Ascending aorta (tissue), 2 donors: ENCODE measurements at places on chromosomes 4 and X. TPM values are rescaled to one million over a fixed set of nuclear protein-coding genes. Genes with fewer than 3 reads are reported as not detected.

Gene MAGEA8
- not detected for total RNA-seq

Gene LRBA
- 15.2 TPM for total RNA-seq

Gene CSAG3
- total RNA-seq, result not detected

Gene ANKRD50
- total RNA-seq, result 26.9 TPM

Gene TMEM35A
- not detected for total RNA-seq

Gene PDGFC
- total RNA-seq, result 21.0 TPM

Gene CETN2
- total RNA-seq, result 7.8 TPM

Gene PRDM8
- total RNA-seq, result not detected

Gene POLR2B
- total RNA-seq, result 23.4 TPM

Gene CDKL2
- total RNA-seq, result not detected

Gene FOXR2
- not detected for total RNA-seq

Gene FAM9B
- total RNA-seq, result not detected

Gene P2RY10
- total RNA-seq, result not detected

Gene TRIML1
- not detected for total RNA-seq

Gene TBC1D8B
- 7.1 TPM for total RNA-seq

Gene GUCY1A1
- 37.1 TPM for total RNA-seq

Gene NR3C2
- 42.3 TPM for total RNA-seq

Gene AFP
- not detected for total RNA-seq

Gene FAT1
- total RNA-seq, result 52.9 TPM

Gene PLK4
- total RNA-seq, result not detected

Gene SLC10A4
- total RNA-seq, result 0.21 TPM

Gene SMARCA1
- total RNA-seq, result 21.5 TPM

Gene GEMIN8
- 1.5 TPM for total RNA-seq

Gene VCX3A
- total RNA-seq, result not detected

Gene ATP8A1
- 11.4 TPM for total RNA-seq

Gene DNAAF6
- total RNA-seq, result not detected

Gene DMP1
- total RNA-seq, result not detected

Gene PHEX
- total RNA-seq, result 0.96 TPM

Gene TSR2
- 14.0 TPM for total RNA-seq

Gene MAGEA2
- not detected for total RNA-seq

Gene MAGT1
- 34.5 TPM for total RNA-seq

Gene SNCA
- not detected for total RNA-seq

Gene PRR32
- not detected for total RNA-seq

Gene TMPRSS11B
- total RNA-seq, result not detected

Gene HHIP
- 2.2 TPM for total RNA-seq

Gene STK32B
- total RNA-seq, result 2.3 TPM

Gene HTN3
- total RNA-seq, result not detected

Gene RPS6KA6
- total RNA-seq, result 4.5 TPM

Gene SPINK2
- not detected for total RNA-seq

Gene BEX2
- total RNA-seq, result 2.0 TPM

Gene TLR3
- total RNA-seq, result 19.9 TPM

Gene AMBN
- total RNA-seq, result not detected

Gene NUDT11
- total RNA-seq, result 1.7 TPM

Gene TEX11
- total RNA-seq, result not detected

Gene KLF8
- total RNA-seq, result 5.7 TPM

Gene LAGE3
- 52.0 TPM for total RNA-seq

Gene MOB1B
- total RNA-seq, result 2.6 TPM

Gene PLXNB3
- total RNA-seq, result 99.1 TPM

Gene FGFBP2
- total RNA-seq, result not detected

Gene ASB9
- total RNA-seq, result 3.6 TPM
